DMS 273 treated with DMSO at 0.1 percent for 48 hours (cell line): ENCODE measurements at places on chromosomes 16 and 17.

GRCh38 chr16:52742052-52742451 is 195.1 kb upstream of the TOX3 start:
- DNase-seq: no peak

GRCh38 chr17:7852919-7853690 is 1.8 kb upstream of the TMEM88 start:
- no peak for DNase-seq

- DNase-seq: no peak
Observed at GRCh38 chr17:77145612-77146245, 5.0 kb downstream of the SEC14L1 start.

- DNase-seq: no peak
Observed at GRCh38 chr16:90040152-90041023, 21.1 kb upstream of the DBNDD1 start.

DNA sequence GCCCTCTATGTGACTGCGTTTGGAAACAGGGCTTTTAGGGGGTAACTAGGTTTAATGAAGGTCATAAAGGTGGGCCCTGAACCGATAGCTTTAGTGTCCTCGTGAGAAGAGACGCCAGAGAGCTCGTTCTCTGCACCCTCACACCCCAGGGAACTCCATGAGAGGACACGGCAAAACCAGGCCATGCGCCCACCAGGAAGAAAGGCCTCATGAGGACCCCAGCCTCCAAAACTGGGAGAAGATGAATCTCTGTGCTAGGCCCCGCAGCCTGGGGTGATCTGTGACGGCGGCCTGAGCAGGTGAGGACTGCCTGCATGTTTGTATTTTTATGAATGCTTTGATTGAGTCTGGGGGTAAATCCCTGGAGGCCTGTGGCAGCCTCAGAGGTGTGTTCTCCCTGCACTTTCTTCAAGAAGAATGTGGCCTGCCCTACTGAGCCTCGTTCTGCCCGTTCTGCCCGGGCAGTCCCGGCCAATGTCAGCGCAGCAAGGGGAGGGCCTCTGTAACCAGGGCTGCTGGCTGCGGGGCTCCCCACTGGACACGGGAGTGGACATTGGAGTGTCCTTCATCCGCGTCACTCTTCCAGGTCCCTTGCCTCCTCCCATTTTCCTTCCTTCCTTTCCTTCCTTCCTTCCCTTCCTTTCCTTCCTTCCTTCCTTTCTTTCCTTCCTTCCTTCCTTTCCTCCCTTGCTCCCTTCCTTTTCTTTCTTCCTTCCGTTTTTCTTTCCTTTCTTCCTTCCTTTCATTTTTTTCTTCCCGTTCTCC is 6.8 kb upstream of the RNF213 start:
- no peak for DNase-seq

GRCh38 chr17:60156746-60157145 is 7.0 kb downstream of the CA4 start:
- DNase-seq: no peak

GRCh38 chr17:78384479-78385175 is 6.2 kb downstream of the PGS1 start:
- no peak for DNase-seq

DNA sequence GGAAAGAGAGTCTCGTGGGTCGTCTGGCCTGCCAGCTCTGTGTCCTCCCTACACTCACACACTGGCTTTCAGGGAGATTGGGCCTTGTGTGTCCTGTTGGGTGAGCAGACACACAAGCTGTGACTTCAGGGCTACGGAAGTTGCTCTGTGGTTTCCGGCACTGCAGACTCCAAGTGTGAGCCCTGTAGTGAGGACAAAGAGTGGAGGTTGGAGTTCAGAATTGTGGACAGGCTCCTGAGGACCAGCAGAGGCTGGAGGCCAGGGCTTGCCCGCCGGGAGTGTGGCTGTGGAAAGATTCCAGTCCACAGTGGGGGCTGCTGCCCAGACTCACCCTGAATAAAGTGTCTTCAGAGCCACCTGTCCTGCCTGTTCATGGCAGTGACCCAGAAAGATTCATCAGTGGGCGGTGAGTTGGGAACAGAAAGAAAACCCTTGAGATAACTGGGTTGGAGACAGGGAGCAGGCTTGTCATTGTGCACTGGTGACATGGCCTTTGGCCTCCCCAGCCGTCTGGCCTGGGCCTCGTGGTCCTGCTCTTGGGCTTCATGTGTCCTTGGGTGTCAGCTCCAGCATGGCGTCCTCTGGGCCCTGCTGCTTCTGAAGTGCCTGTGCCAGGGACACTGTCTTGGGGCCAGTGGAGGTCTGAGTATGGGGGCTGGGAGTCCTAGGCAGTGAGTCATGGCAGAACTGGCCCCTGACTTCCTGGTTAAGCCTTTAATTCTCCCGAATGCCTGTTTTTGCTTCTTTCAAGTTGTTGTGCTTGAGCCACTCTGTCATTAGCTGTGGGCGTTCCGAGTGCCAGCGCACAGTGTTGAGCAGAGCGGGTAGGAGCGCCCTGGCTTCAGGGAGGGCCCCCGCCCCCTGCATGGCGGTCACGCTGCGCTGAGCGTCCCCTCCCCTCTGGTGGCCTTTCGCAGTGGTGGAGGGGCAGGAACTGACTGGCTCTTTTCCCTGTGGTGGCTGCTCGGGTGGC is 19.9 kb upstream of the ZNF750 start:
- no peak for DNase-seq

DNA sequence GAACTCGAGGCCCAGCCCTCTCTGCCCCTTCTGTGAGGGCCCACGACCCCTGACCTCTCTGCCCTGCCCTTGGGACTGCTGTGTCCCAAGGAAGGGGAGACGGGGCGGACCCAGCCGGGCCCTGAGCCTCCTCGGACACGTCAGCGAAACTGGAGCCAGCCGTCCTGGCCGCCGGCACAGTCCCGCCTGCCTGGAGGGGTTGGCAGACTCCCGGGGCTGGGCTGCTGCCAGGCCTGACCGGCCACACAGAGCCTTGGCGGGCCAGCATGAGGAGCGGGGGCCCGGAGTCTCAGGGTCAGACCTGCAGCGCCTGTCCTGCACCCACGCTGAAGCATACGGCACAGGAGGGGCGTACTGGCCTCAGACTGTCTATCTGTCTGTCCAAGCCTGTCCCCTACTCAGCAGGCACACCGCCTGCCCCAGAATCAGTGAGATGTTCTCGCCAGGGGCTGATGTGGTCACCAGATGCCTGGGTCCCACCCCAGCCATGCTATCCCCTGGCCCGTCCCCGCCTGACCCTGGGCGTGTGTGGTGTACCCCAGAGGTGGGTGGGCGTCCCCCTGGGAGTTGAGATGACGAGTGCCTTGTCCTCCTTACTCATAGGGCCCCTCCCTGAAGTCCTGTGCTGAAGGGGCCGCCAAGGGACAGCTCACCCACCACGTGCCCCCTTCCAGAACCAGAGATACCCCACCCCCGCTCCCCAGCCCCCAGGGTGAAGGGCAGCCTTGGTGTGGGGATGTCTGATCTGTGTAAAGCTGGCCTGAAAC is 4.7 kb downstream of the VASN start:
- no peak for DNase-seq

DNA sequence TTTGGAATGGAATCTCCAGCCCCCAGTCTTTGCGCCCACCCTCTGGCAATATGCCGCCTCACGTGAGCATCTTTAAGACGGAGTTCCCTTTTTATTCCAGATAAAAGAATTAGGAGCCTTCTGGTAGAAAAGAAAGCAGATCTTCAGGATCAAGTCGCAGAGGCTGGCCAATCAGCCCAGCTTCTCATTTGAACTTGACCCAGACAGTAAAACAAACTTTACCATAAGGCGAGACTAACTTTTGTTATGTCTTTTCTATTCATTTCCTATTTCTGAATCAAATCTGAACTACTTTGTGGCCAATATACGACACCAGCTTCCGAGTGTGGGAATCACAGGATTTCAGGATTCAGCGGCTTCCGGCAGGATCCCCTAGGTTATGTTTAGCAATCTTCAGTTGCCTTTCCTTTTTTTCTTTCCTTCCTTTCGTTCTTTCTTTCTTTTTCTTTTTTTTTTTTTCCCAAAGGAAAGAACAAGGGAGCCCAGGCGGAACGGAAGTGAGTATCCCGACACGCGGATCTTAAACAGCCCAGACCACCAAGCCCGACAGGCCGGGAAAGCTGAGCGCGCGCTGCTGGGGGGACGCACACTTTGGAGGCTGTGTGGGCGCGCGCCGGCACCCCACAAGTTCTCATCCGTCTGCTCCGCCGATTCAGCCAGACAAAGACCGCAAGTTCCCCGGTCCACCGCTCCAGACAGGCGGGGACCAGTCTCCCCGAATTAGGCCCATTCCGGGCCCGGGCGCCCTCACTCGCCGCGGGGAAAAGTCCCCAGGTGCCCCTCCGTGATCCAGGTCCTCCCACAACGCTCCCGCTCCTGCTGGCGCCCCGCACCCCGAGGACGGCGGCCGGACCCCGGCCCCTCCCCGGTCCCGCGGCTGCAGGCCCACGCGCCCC is 633 bp downstream of the TBC1D16 start:
- no peak for DNase-seq

GRCh38 chr16:12866981-12867551 is 34.3 kb upstream of the SHISA9 start:
- DNase-seq: no peak

DNA sequence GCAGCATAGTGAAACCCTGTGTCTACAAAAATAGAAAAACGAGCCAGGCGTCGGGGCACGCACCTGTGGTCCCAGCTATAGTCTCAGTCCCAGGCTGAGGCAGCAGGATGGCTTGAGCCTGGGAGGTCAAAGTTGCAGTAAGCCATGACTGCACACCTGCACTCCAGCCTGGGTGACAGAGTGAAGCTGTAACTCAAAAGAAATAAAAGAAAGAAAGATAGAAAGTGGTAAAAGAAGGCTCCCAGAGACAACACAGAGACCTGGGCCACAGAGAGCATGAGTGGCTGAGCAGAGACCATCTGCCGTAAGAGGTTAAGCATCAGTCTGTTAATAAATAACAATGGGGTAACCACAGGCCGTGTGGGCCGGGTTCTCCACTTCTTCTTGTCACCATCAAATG is 15.3 kb upstream of the HEXD start:
- no peak for DNase-seq

- no peak for DNase-seq
Observed at GRCh38 chr16:27281243-27281642, 12.7 kb upstream of the NSMCE1 start.

- no peak for DNase-seq
Observed at GRCh38 chr16:1606774-1607173, 5.1 kb downstream of the IFT140 start.

DNA sequence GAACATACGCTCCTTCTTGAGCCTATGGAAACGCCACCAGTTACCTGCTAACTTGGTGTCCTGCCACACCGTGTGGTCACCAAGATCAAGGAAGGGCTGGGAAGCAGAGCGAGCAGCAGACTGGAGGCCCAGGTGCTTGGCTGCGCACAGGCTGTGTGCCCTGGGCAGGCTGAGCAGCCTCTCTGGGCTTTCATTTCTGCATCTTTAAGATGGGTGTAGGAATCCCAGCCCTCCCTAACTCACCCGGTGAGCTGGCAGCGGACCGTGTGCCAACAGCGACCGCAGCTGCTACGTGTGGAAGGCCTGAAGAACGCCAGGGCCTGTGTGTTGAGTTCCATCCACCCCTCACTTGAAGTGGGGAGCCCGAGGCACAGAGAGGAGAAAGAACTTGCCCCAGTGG is 80.0 kb downstream of the IRF8 start:
- DNase-seq: no peak

GRCh38 chr17:6476810-6477179 is 32.5 kb downstream of the PIMREG start:
- DNase-seq: no peak

DNA sequence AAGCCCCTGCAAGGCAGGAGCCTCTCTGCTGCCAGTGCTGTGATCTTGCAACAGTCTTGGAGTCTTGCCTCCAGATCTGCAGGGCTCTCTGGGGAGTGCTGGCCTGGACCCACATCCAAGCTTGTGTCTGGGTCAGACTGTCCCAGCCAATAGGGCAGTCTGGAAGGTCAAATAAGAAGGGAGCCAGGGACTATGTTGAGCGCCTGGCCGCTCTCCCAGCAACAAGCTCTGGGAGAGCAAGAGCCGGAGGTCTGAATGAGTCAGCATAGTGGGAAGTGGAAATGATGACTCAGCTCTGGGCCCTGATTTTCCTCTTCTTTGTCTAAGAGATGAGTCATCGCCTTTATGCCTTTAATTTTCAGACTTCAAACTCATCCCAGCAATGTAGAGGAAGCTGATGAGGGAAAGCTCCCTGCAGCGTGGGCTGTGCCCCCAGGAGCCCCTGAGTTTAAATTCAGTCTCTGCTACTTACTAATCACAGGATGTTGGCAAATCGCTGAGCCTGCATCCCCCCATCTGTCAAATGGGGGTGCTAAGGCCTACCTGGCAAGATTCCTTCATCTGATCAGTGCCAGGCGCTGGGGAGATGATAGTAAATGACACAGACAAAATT is 43.6 kb upstream of the HAPSTR1 start:
- DNase-seq: peak; percentile 77

- DNase-seq: no peak
Observed at GRCh38 chr17:76000016-76000754, 470 bp upstream of the CDK3 start.

GRCh38 chr17:48503747-48504146 is 27.1 kb downstream of the HOXB1 start:
- no peak for DNase-seq
